HL-60 (cell line): ENCODE measurements at places on chromosomes 13 and 19.

GRCh38 chr13:50891206-50891605 lies 18.4 kb upstream of the RNASEH2B start:
- DNase-seq = no peak

GRCh38 chr13:32081591-32081990 lies 50.0 kb downstream of the FRY start:
- DNase-seq = no peak

- DNase-seq = no peak
Measured at GRCh38 chr19:49472936-49473335, 1.1 kb upstream of the FLT3LG start.

- DNase-seq = peak; percentile 16
Measured at GRCh38 chr19:38949580-38950367, 19.0 kb downstream of the MRPS12 start.

DNA sequence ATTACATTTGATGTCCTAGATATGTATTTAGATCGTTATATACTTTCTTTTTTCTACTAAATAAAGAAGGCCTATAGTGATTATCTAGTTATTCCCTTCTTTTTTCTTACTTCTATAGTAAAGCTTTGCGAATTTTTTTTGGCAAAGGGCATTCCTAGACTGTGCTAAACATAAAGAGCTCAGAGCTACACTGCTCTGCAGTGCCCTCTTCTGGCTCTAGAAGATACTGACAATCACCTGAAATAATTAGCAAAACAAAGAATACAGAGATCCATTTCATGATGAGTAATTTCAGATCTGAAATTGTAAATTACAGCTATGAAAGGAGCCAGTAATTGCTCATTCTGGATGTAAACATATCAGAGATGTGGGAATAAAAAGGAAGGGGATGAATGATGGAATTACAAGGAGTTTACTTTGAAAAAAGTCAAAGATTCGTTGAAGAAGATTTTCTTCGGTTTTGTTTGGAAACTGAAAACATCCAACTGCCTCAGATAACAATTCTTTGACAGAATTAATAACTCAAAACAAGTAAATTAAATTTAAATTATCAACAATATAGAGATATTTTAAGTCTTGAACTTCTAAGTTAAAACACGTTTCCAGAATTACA lies 288.5 kb downstream of the NALCN start:
- DNase-seq = no peak

GRCh38 chr19:4654437-4655361 lies 15.4 kb downstream of the TNFAIP8L1 start:
- DNase-seq = peak; percentile 56

DNA sequence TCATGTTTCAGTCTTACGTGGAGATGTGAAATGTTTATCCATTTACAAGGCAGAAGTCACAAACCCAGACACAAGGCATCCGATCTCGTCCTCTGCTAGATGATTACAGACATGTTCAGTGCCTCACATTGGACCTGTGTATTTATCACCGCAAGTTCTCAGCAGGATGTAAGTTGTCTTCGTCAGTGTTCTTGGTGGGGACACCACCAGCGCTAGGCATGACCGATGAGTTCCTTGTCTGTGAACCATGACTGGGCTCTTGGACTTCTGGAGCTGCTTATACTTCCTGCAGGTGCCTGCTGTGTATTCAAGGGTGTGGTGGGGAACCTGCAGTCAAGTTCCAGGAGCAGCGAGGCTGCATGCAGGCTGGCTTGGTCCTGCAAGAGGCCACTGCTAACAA lies 105.4 kb downstream of the URI1 start:
- no peak for DNase-seq

- DNase-seq = no peak
Measured at GRCh38 chr19:57210381-57210780, 19.1 kb downstream of the ZNF264 start.

- DNase-seq = peak; percentile 75
Measured at GRCh38 chr19:48513289-48514122, 1.9 kb upstream of the LMTK3 start.

- DNase-seq = no peak
Measured at GRCh38 chr13:82356667-82357410, 1525.4 kb downstream of the SLITRK1 start.

- DNase-seq = no peak
Measured at GRCh38 chr13:111958612-111959395, 108.1 kb upstream of the SOX1 start.

- DNase-seq = peak; percentile 41
Measured at GRCh38 chr19:42421101-42421500, 6.1 kb downstream of the LIPE start.

DNA sequence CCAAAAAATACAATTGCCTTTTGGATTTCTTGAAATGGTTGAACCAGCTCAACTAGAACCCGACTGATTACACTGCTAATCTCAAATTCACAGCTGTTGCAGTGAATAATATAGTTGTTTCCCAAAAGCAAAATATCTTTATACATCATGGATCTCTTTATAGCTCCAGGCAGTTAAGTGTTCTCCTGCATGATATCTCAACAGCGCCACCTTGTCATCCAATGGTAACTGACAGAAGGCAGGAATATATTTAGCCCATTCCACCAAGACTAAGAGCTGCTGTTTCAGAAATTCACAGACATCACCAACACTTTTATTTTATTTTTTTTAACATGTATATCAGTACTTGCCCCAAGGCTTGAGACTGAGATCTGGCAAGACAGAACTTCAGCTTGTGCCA lies 1141.0 kb upstream of the PRR20A start:
- no peak for DNase-seq

DNA sequence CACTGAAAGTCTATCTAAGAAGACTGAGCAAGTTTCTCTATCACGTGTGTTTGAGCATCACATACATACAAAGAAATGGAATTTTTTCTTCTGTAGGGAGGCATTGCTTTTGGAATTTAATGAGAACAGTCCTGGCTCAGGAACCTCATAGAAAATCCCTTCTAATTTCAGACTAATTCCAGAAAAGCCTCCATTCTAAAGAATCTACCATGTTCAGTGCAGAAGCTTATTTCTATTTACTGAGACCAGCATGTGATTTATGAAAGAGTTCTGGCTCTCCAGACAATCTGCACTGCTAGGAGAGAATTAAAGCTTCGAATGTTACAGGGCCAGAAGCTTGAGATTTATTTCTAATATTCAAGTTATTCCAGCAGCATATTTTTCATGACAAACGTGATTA lies 186.8 kb downstream of the TBC1D4 start:
- no peak for DNase-seq

DNA sequence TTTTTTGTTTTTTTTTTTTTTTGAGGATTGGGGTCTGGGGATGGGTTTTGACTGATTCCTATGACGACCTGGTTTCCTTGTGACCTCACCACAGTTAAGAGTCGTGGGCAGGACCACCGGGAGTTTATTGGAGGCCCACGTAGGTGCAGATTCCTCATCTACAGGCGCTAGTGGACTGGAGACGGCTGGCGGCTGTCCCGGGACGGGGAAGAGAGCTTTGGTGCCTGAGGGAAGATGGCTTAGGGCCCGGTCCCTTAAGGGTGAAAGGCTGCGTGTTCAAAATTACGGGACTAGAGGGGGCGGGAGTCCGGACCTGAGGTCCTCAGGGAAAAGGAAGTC lies 682 bp upstream of the TEAD2 start:
- DNase-seq = no peak

- no peak for DNase-seq
Measured at GRCh38 chr13:33745370-33746324, 72.3 kb upstream of the RFC3 start.

- no peak for DNase-seq
Measured at GRCh38 chr19:32887572-32888215, 18.1 kb upstream of the SLC7A9 start.

DNA sequence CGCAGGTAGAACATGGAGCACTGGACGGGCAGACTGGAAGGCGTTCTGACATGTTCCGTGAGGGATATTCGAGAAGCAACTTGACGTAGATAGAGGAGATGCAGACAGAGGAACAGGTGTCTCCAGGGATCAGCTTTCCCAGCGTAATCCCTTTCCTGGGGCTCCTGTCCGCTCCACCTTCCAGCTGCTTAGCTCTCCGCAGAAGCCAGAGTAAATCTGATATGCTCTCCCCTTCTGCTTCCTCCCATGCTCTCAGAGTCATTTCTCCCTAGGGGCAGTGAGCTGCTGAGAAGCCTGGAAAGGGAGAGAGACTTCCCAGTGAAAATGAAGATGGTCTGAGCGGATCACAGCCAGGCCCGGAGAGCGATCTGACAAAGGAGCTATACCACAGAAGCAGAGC lies 23.0 kb upstream of the OLFM4 start:
- no peak for DNase-seq

DNA sequence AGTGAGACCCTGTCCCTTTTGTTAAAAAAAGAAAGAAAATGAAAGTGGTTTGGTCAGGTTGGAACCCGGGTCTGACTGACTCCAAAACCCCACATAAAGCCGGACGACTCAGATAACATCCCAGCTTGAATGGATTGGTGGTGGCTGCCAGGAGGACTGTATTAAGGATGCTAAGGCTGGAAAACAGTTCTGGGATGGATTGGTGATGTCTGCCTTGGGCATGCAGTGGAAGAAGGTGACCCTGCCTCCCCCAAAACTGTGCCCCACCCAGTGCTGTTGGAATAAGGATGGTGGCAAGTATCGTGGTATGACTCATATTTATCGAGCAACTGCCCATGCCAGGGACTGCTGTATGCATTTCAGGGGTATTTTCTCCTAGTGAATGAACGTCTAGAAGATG lies 18.5 kb upstream of the COLGALT1 start:
- DNase-seq = no peak

GRCh38 chr13:62635161-62635560 lies 1219.5 kb upstream of the PCDH20 start:
- DNase-seq = no peak

GRCh38 chr13:107842562-107843180 lies 372.7 kb downstream of the LIG4 start:
- no peak for DNase-seq

GRCh38 chr19:18529782-18530181 lies 7.9 kb upstream of the ELL start:
- DNase-seq = no peak

DNA sequence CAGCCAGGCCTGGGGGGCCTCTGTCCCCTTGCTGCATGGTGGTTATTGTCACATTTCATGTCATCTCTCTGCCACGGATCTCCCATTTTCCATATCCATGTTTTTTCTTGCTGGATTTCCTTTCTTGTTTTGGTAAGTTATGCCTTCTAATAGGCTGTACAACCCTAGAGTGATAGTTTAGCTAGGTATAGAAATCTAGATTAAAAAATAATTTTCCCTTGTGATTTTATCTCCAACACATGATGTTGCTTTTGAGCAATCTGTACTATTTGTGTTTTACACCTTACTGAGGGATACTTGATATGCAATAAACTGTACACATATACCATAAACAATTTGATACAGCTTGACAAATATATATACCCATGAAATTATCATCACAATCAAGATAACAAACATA lies 17.0 kb downstream of the SOX1 start:
- no peak for DNase-seq

GRCh38 chr19:22945560-22945959 lies 57.4 kb downstream of the ZNF728 start:
- DNase-seq = peak; percentile 7

GRCh38 chr13:44218501-44219240 lies 155.0 kb upstream of the SERP2 start:
- DNase-seq = no peak

GRCh38 chr13:50894012-50894411 lies 15.6 kb upstream of the RNASEH2B start:
- no peak for DNase-seq

DNA sequence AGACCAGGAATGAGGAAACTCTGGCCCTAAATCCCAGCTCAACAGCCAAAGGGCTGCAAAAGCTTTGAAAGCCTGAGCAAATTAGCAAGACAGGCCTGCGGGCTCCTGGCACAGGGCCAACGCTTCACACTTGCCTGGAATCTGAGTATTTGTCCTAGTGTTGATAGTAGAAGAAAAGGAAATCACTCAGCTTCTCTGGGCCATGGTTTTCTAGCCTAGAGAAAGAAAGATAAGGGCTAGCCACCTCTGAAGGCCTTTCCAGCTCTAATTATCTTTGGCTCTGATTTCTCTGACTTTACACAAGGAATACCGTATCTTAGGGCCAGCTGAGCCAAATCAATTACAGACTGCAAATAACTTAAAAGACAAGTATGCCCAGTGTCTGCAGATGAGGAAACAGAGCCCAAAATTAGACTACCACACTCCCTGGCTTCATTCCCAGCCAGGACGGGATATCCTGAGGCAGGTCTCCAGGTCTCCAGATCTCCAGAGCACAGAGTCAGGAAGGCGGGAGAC lies 69.6 kb downstream of the STK24 start:
- DNase-seq = no peak

GRCh38 chr13:28325022-28325421 lies 169.9 kb downstream of the FLT1 start:
- DNase-seq = no peak

DNA sequence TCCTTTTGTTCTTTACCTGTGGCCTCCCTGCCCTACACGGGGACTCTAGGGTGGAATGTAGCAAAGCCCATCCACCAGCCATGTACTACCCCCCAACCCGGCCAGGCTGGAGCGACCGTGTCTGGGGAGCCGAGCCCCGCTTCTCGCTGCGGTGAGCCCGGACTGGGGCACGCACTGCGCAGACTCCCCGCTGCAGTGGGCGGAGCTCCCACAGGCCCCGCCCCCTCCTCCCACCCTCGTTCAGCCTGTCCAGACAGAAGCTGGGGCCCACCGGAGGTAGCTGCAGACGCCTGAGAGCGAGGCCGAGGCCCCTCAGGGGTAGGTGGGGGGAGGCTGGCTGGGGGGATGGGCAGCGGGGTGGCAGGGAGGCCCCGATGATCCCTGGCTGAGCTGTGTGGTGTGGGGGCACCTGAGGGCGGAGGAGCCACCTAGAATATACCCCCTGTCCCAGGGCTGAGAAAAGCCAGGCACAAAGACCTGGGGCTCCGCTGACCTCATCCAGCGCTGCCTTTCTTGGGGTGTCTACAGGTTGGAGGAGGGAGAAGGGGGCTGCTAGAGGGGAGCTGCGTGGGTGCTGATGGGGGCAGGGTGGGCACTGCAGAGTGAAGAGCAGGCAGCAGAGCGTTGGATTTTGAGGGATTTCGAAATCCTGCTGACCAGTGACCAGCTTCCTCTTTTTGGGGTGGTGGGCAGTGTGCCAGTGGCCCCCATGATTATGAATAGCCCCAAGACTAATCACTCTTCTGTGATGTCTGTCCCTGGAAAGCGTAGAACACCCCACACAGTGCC lies 17.3 kb downstream of the PLD3 start:
- DNase-seq = no peak

DNA sequence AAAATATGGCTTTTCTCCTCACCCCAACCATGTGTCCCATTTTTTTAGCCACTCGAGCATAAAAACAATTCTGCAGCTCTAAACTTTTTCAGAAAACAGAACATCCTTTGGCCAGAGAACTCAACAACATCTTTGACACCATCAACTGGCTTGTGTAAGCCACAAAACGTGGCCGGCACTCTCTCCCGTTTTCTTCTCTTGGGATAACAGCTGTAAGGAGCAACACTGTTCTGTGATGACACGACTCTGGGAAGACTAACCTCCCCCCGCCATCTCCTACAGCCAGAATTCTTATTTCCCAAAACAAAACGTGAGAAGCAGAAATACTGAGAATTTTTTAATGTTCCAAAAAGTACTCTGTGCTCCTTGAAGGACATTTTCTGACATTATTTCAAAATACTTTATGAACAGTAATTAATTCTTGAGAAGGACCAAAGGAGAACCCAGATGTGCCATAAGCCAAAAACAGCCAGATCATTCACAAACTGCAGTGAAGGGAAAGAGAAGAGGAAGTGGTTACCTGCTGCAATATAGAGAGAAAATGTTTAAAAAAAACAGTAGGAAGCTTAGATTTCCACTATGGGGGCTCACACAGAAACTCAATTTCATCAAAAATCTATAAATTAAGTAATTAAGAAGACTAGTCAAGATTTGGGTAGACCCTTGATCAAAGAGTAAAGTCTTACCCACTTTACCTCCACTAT lies 25.8 kb downstream of the COL4A1 start:
- DNase-seq = no peak

- DNase-seq = no peak
Measured at GRCh38 chr19:22901431-22902130, 69.5 kb downstream of the ZNF723 start.
